ENCODE measurements at places on chromosomes 2 and 18.
A peak's percentile ranks its signal among the peaks of the same experiment; 100 is the strongest.

GRCh38 chr2:231059756-231060155 lies 3.1 kb downstream of the PSMD1 start:
- H3K4me3 ChIP-seq = no peak overlapping the region
- no peak overlapping the region for H3K27ac ChIP-seq
- peaks cover 2% of the 10 kb centered on the region for H3K27me3 ChIP-seq
- H3K36me3 ChIP-seq = peaks cover 33% of the 10 kb centered on the region

GRCh38 chr2:54030806-54031205 lies 60.0 kb upstream of the PSME4 start:
- peaks cover 49% of the 10 kb centered on the region for H3K4me1 ChIP-seq
- H3K27ac ChIP-seq = peak overlapping the region; percentile 94
- DNase-seq = no peak
- H3K27me3 ChIP-seq = no peaks in the 10 kb centered on the region

GRCh38 chr18:56445422-56445821 lies 193.0 kb downstream of the TXNL1 start:
- no peaks in the 10 kb centered on the region for H3K4me1 ChIP-seq
- no peaks in the 10 kb centered on the region for H3K27me3 ChIP-seq
- H3K27ac ChIP-seq = no peak overlapping the region
- H3K36me3 ChIP-seq = no peaks in the 10 kb centered on the region
- DNase-seq = no peak

DNA sequence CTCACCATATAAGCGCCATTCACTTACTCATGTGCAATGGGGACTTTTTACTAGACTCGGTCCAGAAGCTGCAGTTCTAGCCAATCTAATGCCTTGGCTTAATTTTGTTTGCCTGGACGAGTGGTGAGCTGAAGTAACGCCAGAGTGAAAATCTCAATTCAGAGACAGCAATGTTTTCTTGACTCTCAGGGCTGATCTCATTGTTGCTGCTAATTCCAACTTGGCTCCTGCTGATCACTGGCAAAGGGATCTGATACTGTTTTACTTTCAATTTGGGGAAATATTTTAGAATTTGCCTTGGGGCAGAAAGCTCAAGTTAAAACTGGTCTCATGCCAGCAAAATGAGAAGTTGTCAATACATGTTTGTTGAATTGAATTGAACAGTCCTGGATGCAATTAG lies 906.6 kb upstream of the CDH2 start:
- H3K4me3 ChIP-seq = no peak overlapping the region
- H3K27ac ChIP-seq = no peak overlapping the region
- no peaks in the 10 kb centered on the region for H3K36me3 ChIP-seq
- no peaks in the 10 kb centered on the region for H3K4me1 ChIP-seq
- DNase-seq = no peak

DNA sequence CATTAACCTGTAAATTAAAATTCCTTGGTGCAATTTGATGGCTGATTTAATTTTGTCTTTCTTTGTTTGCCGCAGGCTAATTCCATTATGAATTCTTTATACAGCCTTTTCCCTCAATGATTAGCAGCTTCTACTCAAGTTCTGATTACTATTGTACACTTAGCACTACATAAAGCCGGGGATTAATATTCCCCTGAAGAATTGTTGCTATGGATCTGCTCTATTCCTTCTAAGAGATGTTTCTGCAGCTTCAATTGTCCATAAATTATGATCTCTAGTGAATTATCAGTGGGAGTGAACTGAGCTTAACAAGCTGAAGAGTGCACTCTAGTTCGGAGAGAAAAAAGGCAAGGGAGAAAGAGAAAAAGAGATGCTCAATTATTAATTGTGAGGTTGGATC lies 433.7 kb upstream of the SPRED2 start:
- no peaks in the 10 kb centered on the region for H3K27me3 ChIP-seq
- no peak overlapping the region for H3K4me3 ChIP-seq
- no peak for DNase-seq
- no peaks in the 10 kb centered on the region for H3K36me3 ChIP-seq

GRCh38 chr18:23250893-23251656 lies 115.8 kb downstream of the CABLES1 start:
- peak overlapping the region; percentile 87 for H3K27ac ChIP-seq

DNA sequence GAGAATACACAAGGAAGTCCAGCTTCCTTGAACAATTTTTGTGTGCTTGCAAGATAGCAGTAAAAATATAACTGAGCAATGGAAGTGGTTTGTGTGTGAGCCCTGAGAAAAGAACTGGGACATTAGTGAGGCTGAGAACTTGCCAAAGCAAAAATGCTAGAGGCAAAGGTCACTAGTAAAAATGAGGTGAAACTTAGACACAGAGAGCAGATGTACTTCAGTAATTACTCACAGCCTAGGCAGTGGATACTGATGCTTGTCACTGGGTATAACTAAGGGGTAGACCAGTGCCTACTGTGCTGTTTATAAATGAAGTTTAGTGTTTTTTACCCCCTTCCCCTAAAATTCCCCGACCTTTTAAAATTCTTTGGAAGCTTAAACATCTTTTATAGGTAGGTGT lies 450.1 kb downstream of the LPIN1 start:
- no peaks in the 10 kb centered on the region for H3K36me3 ChIP-seq
- H3K27me3 ChIP-seq = no peaks in the 10 kb centered on the region
- no peaks in the 10 kb centered on the region for H3K4me1 ChIP-seq
- H3K27ac ChIP-seq = no peak overlapping the region
- DNase-seq = no peak
- no peak overlapping the region for H3K4me3 ChIP-seq

- peaks cover 29% of the 10 kb centered on the region for H3K36me3 ChIP-seq
- peaks cover 11% of the 10 kb centered on the region for H3K27me3 ChIP-seq
- no peak overlapping the region for H3K4me3 ChIP-seq
- H3K4me1 ChIP-seq = peaks cover 19% of the 10 kb centered on the region
- H3K27ac ChIP-seq = no peak overlapping the region
- DNase-seq = no peak
These were observed 262.4 kb upstream of the CCDC68 start for GRCh38 chr18:55221622-55222021.

- no peak overlapping the region for H3K27ac ChIP-seq
- peaks cover 51% of the 10 kb centered on the region for H3K4me1 ChIP-seq
- H3K36me3 ChIP-seq = no peaks in the 10 kb centered on the region
- H3K4me3 ChIP-seq = no peak overlapping the region
These were observed 84.1 kb upstream of the LPIN2 start for GRCh38 chr18:3097082-3097481.

DNA sequence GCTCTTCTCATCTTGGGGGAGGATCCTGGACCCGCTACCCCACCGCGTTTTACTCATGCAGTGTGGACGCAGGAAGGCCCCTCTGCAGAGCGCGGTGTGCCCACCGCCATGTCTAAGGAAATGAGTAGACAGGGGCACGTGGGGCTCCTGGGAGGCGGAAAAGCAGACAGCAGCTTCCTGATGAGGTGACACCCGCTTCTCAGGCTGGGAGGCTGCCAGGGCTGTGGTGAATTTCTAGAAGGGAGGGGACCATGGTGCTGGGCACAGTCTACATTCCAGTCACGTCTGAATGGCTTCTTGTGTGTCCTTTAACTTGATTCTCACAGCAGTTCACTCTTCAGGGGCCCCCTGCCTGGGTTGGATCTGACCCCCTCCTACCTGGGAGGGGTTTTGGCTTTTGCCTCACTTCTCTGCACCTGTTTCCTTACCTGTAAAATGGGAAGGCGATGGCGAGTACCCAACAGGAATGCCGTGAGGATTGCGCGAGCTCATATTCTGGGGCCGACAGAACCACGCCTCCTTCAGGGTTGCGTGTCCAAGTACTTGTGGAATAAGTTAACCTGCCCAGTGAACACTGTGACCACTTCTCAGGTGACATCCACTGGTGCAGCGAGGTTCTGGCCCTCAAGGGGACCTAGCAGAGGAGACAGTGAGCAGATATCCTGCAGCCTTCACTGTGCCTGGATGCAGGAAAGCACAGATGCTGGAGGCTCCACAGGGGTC lies 32.3 kb upstream of the MBP start:
- H3K27me3 ChIP-seq = peaks cover 13% of the 10 kb centered on the region
- H3K27ac ChIP-seq = peak overlapping the region; percentile 92
- peaks cover 88% of the 10 kb centered on the region for H3K4me1 ChIP-seq
- no peak for DNase-seq
- no peak overlapping the region for H3K4me3 ChIP-seq

DNA sequence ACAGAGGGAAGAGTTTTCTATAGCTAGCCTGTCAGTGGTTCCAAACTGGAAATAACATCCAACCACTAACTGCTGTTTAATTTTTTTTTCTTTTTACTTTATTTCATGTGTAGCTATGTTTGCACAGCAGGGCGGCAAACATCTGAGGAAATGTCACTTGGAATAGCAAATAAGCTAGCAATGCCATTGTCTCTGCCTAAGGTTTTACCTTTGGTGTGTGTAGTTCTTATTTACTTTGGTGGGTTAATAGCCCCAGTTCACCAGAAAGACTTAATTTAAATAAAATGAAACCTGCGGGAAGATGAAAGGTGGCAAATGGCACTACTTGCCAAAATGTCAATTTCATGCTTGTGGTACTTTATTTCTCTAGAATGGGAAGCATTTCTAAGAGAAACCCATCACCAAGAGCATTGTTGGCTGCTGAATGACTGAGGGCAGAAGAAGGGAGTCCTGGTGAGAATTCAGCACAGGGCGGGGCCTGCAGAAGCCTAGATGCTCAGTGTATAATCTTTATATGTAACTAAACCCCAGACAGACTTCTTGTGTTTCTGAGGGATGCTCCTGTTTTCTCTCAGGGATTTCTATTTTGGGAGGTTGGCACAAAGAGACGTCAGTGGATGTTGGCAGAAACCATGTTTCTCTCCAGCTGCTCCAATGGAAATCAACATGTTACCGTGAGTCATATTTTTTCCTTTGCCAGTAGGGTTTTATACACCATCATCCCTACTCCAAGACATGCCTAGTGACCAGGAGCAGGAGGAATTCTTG lies 300.4 kb upstream of the NT5C1B start:
- H3K27ac ChIP-seq = no peak overlapping the region
- H3K4me1 ChIP-seq = peaks cover 19% of the 10 kb centered on the region
- DNase-seq = no peak
- peaks cover 9% of the 10 kb centered on the region for H3K27me3 ChIP-seq
- H3K4me3 ChIP-seq = no peak overlapping the region

- DNase-seq = peak; percentile 46
- H3K27me3 ChIP-seq = peaks cover 2% of the 10 kb centered on the region
- H3K27ac ChIP-seq = peak overlapping the region; percentile 85
- peaks cover 30% of the 10 kb centered on the region for H3K4me1 ChIP-seq
These were observed 12.1 kb downstream of the ANKRD23 start for GRCh38 chr2:96831679-96832078.

DNA sequence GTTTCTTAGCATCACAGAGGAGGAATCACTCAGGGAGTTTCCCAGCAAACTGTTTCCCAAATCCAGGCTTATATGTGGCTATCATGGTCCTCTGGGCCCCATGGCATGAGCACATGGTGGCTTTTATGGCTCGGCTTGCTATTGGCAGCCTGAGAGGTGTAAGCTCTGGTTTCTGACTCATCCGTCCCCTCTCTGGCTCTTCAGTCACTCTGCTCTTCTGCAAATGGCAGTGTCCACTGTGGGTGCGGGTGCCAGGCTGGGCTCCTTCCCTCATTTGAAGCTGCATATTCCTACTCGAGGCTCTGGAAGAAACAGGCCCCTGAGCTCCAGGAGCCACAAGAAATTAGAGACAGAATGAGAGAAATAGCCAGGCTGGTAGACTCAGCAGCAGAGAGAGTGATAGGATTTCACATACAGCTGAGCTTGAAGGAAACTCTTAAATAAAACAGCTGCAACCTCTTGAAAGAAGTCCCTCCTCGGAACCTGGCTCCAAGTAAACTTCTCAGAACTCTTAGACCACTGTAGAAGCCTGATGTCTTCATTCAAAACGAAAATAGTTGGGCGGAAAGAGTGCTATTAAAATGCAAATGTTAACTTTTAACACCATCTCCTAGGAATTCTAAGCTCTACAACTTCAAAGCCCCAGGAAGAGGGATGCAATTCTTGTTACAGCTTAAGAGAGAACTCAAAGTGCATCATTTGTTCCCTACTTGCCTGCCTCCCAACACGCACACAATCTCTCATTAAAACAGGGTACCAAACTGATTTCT lies 212.6 kb upstream of the SP5 start:
- H3K4me3 ChIP-seq = peak overlapping the region; percentile 5
- peaks cover 84% of the 10 kb centered on the region for H3K4me1 ChIP-seq

DNA sequence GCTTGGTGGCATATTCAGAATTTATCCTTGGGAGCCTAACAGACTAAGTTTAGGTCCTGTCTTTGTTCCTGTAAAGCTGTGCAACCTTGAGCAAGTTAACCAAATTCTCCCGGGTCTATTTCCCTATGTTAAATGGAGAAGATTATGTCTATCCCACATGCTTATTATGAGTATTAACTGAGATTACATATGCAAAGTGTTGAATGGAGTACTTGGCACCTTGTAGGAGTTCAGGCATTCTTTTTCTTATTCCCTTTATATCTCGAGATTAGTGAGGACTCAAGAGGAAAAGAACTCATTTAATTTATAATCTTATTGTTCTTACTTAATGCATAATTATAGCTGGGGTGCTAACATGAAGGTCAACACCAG lies 184.6 kb downstream of the FMNL2 start:
- H3K27ac ChIP-seq = no peak overlapping the region
- peaks cover 18% of the 10 kb centered on the region for H3K36me3 ChIP-seq
- H3K4me1 ChIP-seq = peaks cover 35% of the 10 kb centered on the region
- no peak overlapping the region for H3K4me3 ChIP-seq
- H3K27me3 ChIP-seq = no peaks in the 10 kb centered on the region
- no peak for DNase-seq

- no peak overlapping the region for H3K27ac ChIP-seq
- H3K4me1 ChIP-seq = peaks cover 25% of the 10 kb centered on the region
- no peak overlapping the region for H3K4me3 ChIP-seq
These were observed 104.5 kb upstream of the EPC2 start for GRCh38 chr2:148540022-148540421.

DNA sequence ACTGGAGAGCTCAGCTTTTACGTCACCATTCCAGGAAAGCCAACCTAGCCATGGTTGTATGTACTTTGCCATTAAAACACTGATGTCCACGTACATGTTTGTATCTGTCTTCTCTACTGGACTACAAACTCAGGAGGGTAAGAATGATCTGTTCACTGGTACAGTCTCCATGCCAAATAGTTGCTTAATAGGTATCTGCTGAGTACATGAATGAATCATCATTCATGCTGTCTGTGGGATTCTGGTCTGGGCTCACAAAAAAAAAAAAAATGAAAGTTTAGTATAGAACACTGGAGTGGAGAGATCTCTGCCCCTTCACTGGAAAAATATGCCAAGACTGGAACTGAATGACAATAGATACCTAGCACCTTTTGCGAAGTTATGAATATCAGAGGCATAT lies 102.6 kb upstream of the ITGA4 start:
- H3K27ac ChIP-seq = no peak overlapping the region
- no peaks in the 10 kb centered on the region for H3K27me3 ChIP-seq
- H3K4me3 ChIP-seq = no peak overlapping the region
- H3K36me3 ChIP-seq = no peaks in the 10 kb centered on the region
- H3K4me1 ChIP-seq = no peaks in the 10 kb centered on the region
- DNase-seq = no peak

DNA sequence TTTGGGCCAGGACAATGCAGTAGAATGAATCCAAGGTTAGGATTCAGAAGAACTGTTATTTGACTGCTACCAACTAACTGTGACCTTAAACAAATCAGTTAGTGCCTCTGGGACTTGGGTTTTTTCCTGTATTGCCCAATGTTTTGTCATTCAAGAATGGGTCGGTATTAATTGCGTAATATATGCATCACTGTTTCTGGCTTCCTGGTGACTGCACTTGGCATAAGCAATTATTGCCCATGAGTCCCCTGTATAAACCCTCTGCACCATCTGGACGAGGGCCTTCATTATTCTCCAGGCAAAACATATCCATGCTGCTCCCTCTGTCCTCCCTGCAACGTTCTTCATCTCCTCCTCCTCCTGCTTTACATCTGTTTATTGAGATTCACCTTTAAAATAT lies 255.8 kb upstream of the LRRTM1 start:
- H3K4me1 ChIP-seq = peaks cover 4% of the 10 kb centered on the region
- H3K4me3 ChIP-seq = no peak overlapping the region
- DNase-seq = no peak
- H3K27me3 ChIP-seq = peaks cover 4% of the 10 kb centered on the region
- no peak overlapping the region for H3K27ac ChIP-seq
- H3K36me3 ChIP-seq = no peaks in the 10 kb centered on the region
